ENCODE measurements at places on chromosomes 6 and 20.

GRCh38 chr20:7637184-7637583 is 303.1 kb downstream of the HAO1 start:
- DNase-seq = peak; percentile 5

DNA sequence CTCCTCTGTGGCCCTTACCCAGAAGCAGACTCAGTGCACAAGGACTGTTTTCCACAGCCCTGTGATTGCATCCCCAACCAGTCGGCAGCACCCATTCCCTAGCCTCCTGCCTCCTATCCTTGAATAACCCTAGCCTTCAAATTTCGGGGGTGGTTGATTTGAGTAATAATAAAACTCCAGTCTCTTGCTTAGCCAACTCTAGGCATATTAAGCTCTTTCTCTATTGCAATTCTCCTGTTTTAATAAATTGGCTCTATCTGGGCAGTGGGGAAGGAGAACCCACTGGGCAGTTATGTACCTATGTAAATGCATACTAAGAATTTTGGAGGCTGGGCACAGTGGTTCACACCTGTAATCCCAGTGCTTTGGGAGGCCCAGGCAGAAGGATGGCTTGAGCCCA is 70.6 kb upstream of the ZMYND8 start:
- DNase-seq = no peak

GRCh38 chr6:40933864-40934263 is 105.2 kb downstream of the UNC5CL start:
- no peak for DNase-seq

DNA sequence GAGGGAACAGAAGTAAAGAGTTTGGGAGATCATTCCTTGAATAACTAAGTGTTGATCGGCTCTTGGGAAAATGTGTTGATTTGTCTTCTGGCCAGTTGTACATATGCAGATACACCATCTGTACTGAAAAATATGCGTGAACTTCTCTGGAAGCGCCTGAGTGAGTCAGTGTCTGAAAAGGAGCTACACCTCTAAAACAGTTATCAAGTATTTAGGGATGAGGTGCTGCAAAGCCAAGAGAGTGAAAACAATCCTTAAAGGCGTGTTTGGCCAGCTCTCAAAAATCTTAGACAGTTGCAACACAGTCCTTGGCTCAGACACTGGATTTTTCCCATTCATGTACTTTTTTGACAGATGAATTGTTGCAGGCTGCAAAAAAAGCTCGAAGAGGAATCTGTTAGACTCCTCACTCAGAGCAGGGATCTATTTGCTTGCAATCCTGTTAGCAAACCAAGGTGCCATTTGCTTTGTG is 61.3 kb downstream of the BMP6 start:
- DNase-seq = no peak

DNA sequence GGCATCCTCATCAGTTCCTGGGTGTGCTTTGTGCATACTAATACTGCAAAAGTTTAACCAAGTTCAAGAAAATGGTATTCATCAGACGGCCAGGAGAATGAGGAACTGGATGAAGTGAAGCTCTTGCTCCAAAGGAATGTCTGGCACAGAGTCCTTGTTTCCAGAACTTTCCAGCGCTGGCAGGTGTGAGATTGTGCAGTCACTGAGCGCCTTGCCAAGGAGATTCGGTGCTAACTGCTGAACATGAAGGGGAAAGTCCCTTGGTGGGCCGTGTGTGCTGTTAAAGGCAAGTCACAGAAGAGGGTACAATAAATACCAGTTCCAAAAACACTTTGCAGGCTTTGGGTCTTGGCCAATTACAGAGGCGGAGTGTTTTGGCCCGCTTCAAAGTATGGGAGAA is 262.3 kb upstream of the SOX4 start:
- DNase-seq = no peak
